ENCODE measurements at places on chromosomes 5 and 9.

- no peak for DNase-seq
Observed at GRCh38 chr5:73204332-73204731, 31.3 kb downstream of the TMEM174 start.

DNA sequence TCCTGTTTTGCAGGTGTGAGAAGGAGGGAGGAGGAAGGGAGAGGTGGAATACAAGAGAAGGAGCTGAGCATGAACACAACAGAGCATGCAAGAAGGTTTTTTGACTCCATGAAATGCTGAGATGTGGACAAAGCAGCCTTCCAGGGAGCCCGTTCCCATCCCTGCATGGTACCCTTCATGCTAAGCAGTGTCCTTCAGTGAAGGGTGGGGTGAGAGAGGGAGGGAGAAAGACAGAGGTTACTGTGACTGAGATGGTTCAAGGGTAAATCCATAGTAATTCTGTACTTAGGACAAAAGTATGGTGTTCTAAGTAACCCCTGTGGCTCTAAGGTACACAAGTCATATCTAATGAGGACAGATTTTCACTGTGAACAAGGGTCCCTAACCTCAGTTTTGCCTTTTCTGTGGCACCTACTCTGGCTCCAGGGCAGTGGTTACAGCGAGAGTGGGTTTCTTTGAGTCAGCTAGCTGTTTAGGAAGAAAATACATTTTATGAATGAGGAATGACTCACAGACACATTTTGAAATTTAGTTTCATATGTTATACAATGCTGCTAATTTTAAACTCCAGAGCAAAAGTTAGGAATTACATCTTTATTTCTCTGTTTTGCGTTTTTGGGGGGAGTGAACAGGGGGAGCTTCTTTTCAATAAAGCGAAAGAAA lies 184.9 kb upstream of the SLC12A2 start:
- DNase-seq = no peak

DNA sequence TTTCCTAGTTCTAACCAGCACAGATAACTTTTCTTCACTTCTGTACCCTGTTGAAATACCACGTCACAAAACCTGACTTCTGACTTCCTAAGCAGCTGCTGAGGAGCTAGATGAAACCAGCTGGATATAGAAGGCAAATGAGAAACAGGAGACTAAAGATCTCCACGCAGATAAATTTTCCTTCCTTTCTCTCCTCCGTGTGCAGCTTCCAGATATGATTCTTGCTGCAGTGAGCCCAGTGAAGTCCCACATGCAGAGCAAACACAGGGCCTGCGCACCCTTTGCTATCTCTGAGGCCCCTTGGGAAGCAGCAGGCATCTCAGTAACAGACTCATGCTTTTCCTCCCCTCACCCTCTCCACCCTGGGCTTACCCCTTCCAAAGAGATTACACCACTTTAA lies 1638.3 kb downstream of the MAT2B start:
- no peak for DNase-seq

DNA sequence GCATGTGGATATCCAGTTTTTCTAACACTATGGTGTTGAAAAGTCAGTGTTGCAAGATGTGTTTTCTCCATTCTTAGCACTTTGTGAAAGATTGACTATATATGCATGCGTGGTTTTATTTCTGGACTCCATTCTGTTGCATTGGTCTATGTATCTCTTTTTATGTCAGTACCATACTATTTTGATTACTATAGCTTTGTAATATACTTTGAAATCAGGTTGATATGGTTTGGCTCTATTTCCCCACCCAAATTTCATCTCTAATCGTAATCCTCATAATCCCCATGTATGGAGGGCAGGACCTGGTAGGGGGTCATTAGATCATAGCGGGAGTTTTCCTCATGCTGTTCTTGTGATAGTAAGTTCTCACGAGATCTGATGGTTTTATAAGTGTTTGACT lies 6.5 kb downstream of the RIC1 start:
- DNase-seq = no peak

- DNase-seq = no peak
Observed at GRCh38 chr5:36441280-36441679, 139.6 kb upstream of the RANBP3L start.

Measured in activated naive CD4-positive, alpha-beta T cell (primary cell).